ENCODE measurements at places on chromosomes 12 and 14.

DNA sequence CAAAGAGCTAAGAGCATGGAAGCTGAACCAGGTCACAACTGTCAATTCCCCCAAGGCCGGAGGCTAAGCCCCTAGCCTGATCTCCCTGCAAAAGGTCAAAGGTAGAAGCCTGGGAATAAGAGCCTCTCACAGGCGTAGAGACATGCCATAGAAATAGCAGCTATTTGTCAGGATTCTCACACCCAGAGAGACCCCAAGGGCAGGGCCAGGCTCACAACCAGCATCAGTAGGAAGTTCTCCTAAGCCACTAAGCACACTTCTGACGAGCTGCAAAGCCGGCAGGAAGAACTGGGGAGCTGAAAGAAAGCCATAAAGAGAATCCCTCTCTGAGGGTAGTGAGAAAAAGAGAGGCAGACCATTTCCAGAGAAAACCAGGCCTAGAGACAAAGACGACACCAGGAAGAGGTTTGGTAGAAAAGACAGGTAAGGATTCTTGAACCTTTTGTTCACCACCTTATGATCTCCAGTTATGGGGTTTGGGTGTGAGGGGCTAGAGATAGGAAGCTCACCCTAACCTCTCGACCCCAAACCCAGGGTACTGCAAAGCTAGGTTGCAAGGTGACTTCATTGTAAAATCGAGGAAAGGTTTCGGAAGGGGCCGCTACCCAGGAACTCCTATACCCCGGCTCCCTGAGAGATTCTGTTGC, 1.0 kb downstream of the SMARCC2 start:
- DNase-seq: no peak

- DNase-seq: no peak
These were observed 123.9 kb downstream of the PAX9 start for GRCh38 chr14:36785511-36785910.

DNA sequence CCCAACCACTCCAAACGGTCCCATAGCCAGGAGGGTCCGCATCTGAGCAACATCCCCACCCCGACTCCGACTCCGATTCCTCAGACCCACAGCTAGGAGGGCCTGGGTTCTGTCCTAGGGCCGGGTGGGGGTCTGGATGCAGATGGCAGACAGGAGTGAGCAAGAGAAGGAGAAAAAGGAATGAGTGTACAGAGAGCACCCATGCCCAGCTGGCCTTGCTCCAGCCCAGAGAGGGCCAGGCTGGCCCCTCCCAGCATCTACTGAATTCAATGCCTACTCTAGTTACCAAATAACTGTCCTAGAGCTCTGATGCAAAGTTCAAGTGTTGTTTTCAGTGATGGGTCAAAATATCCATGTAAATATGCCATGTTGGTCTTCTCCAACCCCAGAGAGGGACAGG, 40.8 kb downstream of the VDR start:
- no peak for DNase-seq

GRCh38 chr12:58095002-58095401, 153.6 kb downstream of the ATP23 start:
- DNase-seq: no peak

GRCh38 chr12:108121728-108122471, 7.2 kb upstream of the WSCD2 start:
- DNase-seq: no peak

Data from activated CD4-positive, CD25-positive, alpha-beta regulatory T cell treated with anti-CD3 and anti-CD28 coated beads, Interleukin-2, amount 50 U/mL, for 72 hours (primary cell).